Dorsolateral prefrontal cortex (tissue), 122 donors: ENCODE measurements at places on chromosomes 11 and 22.

DNA sequence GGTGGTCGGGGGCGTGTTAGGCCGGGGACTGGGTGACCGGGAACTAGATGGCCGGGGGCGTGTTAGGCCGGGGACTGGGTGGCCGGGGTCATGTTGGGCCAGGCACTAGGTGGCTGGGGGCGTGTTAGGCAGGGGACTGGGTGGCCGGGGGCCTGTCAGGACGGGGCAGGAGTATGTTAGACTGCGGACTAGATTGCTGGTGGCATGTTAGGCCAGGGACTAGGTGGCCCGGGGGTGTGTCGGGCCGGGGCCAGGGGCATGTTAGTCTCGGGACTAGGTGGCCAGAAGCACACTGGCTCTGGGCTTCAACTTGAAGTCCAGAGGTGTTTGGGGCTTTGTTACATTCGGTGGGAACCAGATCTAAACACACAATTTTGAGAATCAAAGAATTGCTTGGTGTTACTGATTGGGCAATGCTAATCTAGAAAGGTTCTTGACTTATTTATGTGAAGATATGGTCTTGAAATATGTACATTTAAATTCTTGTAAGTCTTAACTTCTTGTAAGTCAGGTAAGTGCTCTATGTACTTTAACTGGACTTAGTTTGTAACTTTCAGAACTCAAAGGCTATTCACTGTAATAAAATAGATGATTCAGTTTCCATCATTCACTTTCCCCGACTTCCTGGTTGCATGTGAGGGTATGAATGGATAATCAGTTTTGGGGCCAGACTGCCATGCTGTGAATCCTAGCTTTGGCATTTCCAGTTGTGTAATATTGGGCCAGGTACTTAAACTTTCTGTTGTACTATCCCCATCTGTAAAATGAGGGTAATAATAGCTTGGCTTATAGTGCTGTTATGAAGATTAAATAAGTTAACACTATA, 1.1 kb downstream of the EXT2 start:
- DNase-seq = no peak

DNA sequence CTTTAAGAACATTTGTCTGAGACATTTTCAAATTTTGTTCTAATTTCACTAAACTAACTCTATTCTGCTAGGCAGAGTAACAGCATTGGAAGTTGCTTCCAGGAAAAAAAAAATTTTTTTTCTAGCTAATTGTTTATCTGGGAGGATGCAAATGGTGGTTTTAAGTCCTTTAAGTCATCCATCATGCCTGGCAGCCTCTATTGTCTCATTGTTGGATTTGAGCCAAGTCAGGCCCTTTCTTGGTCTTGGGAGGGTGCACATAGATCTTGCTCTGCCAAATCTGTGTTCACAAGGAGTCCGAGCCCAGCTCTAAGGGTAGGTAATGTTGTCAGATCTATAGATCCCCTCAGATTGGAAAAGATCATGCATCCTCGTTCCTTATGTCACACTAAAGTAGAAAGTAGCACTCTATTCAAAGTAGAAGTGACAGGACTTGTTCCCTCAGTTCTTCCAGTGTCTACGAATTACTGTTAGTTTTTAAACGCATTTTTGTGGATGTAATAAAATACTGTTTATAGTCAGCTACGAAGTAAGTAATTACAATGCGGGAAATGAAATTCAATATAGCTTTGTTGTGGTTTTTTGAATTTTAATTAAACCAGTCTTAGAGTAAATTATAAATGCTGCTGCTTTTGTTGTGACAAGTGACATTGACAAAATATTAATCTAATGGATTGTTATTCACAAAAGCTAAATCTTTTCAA, 166.0 kb upstream of the RASSF10 start:
- DNase-seq = no peak

- peak; percentile 19 for DNase-seq
These were observed 56.0 kb downstream of the GLYATL2 start for GRCh38 chr11:58788355-58789023.

- no peak for DNase-seq
These were observed 285.8 kb downstream of the SOX6 start for GRCh38 chr11:16070573-16070972.

GRCh38 chr11:108198833-108199232, 23.6 kb downstream of the NPAT start:
- no peak for DNase-seq

DNA sequence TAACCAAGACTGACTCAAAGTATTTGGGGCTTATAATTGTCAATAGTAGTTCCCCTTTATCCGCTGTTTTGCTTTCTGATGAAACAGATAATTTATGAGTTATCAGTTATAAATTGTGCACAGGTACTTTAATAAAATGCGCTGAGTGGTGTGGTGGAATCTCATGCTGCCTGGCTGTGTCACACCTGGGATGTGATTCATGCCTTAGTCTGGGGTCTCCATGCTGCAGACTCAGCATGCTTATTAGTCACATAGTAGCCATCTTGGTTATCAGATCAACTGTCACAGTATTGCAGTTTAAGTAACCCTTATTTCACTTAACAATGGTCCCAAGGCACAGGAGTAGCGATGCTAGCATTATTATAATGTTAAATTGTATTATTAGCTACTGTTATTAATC, 995.2 kb downstream of the NTM start:
- DNase-seq = no peak

- no peak for DNase-seq
These were observed 7.5 kb downstream of the RASD2 start for GRCh38 chr22:35547987-35548721.

GRCh38 chr22:36419912-36420882, 32.4 kb upstream of the MYH9 start:
- DNase-seq = no peak

DNA sequence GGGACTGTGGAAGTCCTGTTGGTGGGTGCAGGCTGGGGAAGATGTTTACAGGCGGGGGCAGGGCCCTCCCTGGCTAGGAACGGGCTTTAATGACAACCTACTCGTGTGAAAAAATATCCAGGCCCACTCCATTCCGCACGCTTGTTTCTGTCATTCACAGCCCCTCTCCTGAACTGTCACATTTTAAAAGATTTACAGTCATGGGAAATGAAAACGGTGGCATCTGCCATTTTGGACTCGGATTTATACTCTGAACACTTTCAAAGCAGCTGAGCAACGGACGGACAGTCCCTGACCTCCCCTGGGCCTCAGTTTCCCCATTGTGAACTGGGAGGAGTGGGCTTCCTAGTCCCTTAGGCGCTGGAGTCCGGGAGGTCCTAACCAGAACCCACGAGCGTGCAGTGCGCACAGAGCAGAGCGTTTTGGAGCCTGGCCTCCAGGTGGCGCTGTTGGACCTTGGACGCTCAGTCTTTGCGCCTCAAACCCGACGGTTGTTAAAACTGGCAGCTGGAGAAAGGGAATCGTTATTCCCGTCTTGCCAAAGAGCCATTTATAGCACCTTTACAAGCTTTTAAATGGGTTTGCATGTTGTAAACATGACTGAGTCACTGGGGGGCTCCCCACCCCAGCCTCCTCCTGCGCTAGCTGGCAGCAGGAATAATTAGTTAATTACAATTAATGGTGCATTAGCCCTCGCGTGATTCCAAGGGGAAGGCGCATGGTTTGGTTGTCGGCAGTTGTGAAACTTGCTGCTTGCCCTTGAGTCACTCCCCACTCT, 75.3 kb downstream of the FBLN1 start:
- peak; percentile 77 for DNase-seq

DNA sequence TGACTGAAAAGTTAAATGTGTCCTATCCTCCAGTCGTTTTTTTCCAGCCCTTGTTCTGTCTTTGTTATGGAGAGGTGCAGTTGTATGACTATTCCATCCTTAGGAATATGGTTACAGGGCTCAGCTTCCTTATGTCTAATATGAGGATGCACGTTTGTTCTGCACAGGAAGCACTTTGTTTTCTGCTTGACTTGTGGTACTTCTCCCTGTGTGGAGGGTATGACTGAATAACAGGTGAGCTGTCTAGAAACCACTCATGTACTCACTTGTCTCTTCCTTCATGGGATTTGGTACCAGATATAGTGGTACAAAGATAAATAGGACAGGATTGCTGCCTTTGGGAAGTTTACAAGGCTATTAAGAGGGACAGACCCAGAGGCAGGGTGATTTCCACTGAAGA, 17.4 kb downstream of the CABIN1 start:
- no peak for DNase-seq

DNA sequence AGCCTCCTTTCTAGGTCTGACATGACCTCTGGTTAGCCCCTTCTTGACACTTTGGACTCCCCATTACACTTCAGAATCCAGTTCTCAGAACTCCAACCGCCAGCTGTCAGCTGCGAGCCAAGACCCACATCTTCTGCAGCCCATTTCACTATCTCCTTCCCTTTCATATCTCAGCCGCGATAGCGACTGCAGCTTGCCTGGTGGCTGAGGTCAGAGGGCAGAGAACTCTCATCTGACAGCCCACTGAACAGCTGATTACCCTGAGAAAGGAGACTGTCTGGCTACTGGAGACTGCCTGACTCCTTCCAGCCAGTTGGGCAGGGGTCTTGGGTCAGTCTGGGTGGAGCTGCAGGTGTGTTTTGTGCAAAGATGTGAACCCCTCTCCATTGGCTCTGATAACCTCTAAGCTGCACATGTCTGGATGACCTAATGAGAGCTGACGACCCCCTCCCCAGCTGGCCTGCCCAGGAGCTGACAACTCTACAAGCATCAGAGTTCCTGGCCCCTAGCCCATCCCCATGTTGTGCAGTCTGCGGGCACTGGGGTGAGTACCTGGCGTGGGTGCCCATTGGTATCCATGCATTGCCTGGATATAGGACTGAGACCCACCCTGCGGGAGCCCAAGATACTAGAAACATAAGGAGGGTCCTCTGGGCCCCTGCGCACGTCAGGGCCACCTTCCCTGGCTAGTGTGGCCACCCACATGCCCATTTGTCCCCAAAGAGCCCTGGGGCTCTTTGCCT, 1.1 kb downstream of the CHRM1 start:
- no peak for DNase-seq

- DNase-seq = no peak
These were observed 45.3 kb downstream of the TMEM135 start for GRCh38 chr11:87083029-87083428.

- DNase-seq = no peak
These were observed 27.3 kb upstream of the RAB38 start for GRCh38 chr11:88202498-88202897.

- DNase-seq = no peak
These were observed 5.8 kb upstream of the SLC43A3 start for GRCh38 chr11:57432714-57433163.

DNA sequence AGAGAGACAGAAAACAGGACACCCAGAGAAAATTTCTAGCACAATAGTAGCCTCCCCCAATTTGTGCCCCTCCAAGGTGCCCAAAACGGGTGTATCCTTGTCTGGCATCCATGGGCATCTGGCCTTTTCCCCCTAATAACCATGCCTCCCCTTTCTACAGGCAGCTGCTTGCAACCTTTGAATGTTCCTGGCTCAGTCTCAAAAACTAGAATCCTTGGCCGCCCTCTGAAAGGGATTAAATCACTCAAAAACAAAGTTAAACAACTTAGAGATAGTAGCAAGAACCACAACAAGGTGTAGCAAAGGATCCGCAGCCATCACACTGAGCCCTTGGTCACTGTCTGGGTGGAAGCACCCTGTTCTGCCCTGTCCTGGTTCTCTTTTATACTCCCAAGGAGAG, 105.6 kb downstream of the MN1 start:
- DNase-seq = no peak

- no peak for DNase-seq
These were observed 23.6 kb upstream of the MYRF start for GRCh38 chr11:61728940-61729219.

DNA sequence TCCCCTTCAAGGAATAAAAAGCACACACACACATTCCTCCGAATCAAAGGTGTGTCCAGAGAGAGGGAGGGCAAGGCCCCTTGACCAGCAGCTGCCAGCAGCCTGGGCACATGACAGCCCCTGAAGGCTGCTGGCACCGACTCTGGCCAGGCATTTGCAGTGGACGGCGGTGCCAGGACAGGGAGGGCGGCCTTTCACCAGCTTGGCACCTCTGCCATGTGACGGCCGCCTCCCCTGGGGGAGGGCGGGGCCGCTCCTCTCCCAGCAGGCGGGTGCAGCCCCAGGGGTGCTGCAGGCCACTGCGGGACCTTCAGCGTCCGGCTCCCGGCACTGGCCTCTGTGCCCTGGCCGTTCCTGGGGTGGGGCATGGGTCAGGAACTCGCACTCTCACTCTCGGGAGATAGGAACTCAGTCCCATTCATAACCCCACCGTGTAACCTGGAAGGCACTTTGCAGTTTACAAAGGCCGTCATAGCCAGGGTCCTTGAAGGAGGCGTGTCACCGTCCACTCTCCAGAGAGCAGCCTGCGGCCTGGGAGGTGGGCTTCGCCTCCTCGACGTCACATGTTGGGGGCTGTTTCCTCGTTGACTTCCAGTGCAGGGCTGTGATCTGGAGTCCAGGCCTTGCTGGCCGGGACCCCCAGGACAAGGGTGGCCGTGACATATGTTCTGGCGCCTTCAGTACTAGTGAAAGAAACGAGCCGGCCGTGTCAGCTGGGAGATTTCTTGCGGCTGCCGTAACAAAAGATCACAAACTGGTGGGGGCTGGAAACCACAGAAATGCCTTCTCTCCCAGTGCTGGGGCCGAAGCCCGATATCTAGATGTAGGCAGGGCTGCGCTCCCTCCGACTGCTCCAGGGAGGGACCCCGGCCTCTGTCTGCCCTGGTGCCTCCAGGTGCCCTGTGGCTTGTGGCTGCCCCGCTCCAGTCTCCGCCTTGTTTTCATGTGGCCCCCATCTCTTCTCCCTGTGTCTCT, 39.9 kb upstream of the SMIM38 start:
- no peak for DNase-seq
